ENCODE measurements at places on chromosomes 13 and 19.
A peak's percentile ranks its signal among the peaks of the same experiment; 100 is the strongest.

- peaks cover 13% of the 10 kb centered on the region for H3K27me3 ChIP-seq
- no peaks in the 10 kb centered on the region for H3K4me1 ChIP-seq
- no peaks in the 10 kb centered on the region for H3K36me3 ChIP-seq
- no peak overlapping the region for H3K4me3 ChIP-seq
- no peak overlapping the region for H3K27ac ChIP-seq
Observed at GRCh38 chr19:55197528-55197927, 11.8 kb downstream of the PTPRH start.

DNA sequence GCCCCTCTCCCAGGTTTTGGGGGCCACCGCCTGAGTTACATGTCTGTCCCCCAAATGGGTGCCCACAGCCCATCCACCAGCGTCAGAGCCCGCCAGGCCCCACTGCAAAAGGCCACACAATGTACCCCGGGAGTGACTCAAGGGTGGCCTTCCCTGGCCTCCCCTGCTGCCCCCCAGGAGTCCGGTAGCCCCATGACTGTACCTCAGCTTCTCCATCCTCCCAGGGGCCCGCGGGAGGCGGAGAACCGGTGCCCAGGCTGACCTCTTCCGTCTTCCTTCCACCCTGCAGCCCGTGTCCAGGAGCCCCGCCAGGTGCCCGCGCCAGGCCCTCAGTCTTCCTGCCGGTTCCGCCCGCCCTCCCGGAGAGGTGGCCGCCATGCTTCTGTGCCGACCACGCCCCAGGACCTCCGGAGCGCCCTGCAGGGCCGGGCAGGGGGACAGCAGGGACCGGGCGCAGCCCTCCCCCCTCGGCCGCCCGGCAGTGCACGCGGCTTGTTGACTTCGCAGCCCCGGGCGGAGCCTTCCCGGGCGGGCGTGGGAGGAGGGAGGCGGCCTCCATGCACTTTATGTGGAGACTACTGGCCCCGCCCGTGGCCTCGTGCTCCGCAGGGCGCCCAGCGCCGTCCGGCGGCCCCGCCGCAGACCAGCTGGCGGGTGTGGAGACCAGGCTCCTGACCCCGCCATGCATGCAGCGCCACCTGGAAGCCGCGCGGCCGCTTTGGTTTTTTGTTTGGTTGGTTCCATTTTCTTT is 10.3 kb downstream of the CBARP start:
- no peak for DNase-seq
- no peak overlapping the region for H3K27ac ChIP-seq
- no peaks in the 10 kb centered on the region for H3K27me3 ChIP-seq
- H3K36me3 ChIP-seq: no peaks in the 10 kb centered on the region
- H3K4me1 ChIP-seq: no peaks in the 10 kb centered on the region

DNA sequence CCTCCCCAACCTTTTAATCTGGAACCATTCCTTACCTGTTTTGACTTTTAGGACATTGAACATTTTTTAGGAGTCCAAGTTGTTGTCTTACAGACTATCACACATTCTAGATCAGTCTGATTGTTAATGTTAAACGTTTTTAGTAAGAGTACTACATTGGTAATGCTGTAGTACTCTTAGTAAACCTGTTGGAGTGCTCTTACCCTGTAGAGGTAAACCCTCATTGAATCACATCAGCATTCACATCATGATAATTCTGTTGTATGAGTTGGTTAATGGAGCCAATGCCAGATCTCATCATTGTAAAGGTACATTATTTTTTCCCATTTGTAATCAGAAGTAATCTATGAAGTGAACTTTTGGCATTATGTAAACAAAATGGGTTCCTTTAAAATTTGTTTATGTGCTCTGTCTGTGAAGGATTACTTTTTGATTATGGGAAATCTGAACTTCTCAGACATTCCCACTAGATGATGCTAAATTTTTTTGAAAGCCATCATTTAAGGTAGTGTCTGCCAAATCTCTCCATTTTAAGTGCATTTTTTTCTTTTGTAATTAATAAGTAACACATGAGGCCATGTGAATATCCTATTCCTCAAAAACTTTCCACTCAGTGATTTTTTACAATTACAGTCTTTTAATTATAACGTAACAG is 55.2 kb downstream of the VWA8 start:
- peaks cover 41% of the 10 kb centered on the region for H3K36me3 ChIP-seq
- H3K4me3 ChIP-seq: no peak overlapping the region
- DNase-seq: no peak
- no peaks in the 10 kb centered on the region for H3K27me3 ChIP-seq

- H3K27ac ChIP-seq: peak overlapping the region; percentile 96
- H3K4me1 ChIP-seq: peaks cover 35% of the 10 kb centered on the region
- DNase-seq: peak; percentile 39
- peak overlapping the region; percentile 92 for H3K4me3 ChIP-seq
Observed at GRCh38 chr13:113297370-113298042, 467 bp downstream of the LAMP1 start.

- H3K4me3 ChIP-seq: no peak overlapping the region
- H3K4me1 ChIP-seq: no peaks in the 10 kb centered on the region
- no peaks in the 10 kb centered on the region for H3K36me3 ChIP-seq
- no peak overlapping the region for H3K27ac ChIP-seq
- DNase-seq: no peak
- peaks cover 10% of the 10 kb centered on the region for H3K27me3 ChIP-seq
Observed at GRCh38 chr13:110286833-110287819, 19.8 kb downstream of the COL4A1 start.

- DNase-seq: no peak
- no peak overlapping the region for H3K27ac ChIP-seq
- H3K4me1 ChIP-seq: no peaks in the 10 kb centered on the region
- H3K4me3 ChIP-seq: no peak overlapping the region
Observed at GRCh38 chr13:33318744-33319143, 33.2 kb upstream of the STARD13 start.

GRCh38 chr13:26221399-26221720 is 754 bp downstream of the RNF6 start:
- no peaks in the 10 kb centered on the region for H3K27me3 ChIP-seq
- peak overlapping the region; percentile 97 for H3K4me3 ChIP-seq
- H3K4me1 ChIP-seq: peaks cover 37% of the 10 kb centered on the region
- peak overlapping the region; percentile 96 for H3K27ac ChIP-seq
- peaks cover 31% of the 10 kb centered on the region for H3K36me3 ChIP-seq

DNA sequence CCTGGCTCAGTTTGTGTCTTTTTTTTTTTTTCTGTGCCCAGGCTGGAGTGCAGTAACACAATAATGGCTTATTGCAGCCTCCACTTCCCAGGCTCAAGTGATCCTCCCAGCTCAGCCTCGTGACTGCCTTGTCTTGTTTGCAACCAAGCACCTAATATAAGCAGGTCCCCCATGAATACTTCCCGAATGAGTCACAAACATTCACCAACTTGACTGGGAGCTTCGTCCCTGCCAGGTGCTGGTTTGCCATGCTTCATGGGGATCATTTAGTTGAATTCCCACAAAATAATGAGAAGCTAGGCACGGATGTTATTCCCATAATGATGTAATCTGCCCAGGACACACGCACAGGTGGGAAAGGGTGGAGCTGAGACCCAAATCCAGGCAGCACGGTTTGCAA is 176.5 kb downstream of the CACNA1A start:
- peaks cover 18% of the 10 kb centered on the region for H3K27me3 ChIP-seq
- DNase-seq: no peak

GRCh38 chr13:63166345-63166744 is 1750.7 kb upstream of the PCDH20 start:
- no peaks in the 10 kb centered on the region for H3K4me1 ChIP-seq
- no peak overlapping the region for H3K27ac ChIP-seq
- H3K36me3 ChIP-seq: no peaks in the 10 kb centered on the region
- no peak overlapping the region for H3K4me3 ChIP-seq

- DNase-seq: peak; percentile 82
- peaks cover 16% of the 10 kb centered on the region for H3K4me1 ChIP-seq
- H3K27me3 ChIP-seq: no peaks in the 10 kb centered on the region
Observed at GRCh38 chr19:20077791-20078463, at the start of gene ZNF90. Gene ZNF90, plus strand, starts transcription at chr19:20078000. Its CDS starts 133 bp downstream, at chr19:20078133.

- no peak overlapping the region for H3K27ac ChIP-seq
- H3K4me3 ChIP-seq: no peak overlapping the region
- H3K27me3 ChIP-seq: no peaks in the 10 kb centered on the region
- DNase-seq: no peak
- no peaks in the 10 kb centered on the region for H3K36me3 ChIP-seq
Observed at GRCh38 chr13:31221057-31221456, 21.3 kb downstream of the B3GLCT start.
